Psoas muscle (tissue), 8 donors: ENCODE measurements at places on chromosomes 3 and 15. TPM values are rescaled to one million over a fixed set of nuclear protein-coding genes. Genes with fewer than 3 reads are reported as not detected.

EIF4A2 gene
- 778 TPM for total RNA-seq

AGTR1 gene
- total RNA-seq: 8.5 TPM

CD200R1 gene
- total RNA-seq: 0.50 TPM

ASB14 gene
- 10.2 TPM for total RNA-seq

CPN2 gene
- total RNA-seq: not detected

IL16 gene
- total RNA-seq: 5.3 TPM

ARGFX gene
- total RNA-seq: not detected

HACD3 gene
- 5.6 TPM for total RNA-seq

PTX3 gene
- 0.63 TPM for total RNA-seq

WDR49 gene
- 4.4 TPM for total RNA-seq

CACNA2D2 gene
- total RNA-seq: 1.5 TPM

SLC4A7 gene
- 13.9 TPM for total RNA-seq

HAPLN3 gene
- 3.5 TPM for total RNA-seq

DNA sequence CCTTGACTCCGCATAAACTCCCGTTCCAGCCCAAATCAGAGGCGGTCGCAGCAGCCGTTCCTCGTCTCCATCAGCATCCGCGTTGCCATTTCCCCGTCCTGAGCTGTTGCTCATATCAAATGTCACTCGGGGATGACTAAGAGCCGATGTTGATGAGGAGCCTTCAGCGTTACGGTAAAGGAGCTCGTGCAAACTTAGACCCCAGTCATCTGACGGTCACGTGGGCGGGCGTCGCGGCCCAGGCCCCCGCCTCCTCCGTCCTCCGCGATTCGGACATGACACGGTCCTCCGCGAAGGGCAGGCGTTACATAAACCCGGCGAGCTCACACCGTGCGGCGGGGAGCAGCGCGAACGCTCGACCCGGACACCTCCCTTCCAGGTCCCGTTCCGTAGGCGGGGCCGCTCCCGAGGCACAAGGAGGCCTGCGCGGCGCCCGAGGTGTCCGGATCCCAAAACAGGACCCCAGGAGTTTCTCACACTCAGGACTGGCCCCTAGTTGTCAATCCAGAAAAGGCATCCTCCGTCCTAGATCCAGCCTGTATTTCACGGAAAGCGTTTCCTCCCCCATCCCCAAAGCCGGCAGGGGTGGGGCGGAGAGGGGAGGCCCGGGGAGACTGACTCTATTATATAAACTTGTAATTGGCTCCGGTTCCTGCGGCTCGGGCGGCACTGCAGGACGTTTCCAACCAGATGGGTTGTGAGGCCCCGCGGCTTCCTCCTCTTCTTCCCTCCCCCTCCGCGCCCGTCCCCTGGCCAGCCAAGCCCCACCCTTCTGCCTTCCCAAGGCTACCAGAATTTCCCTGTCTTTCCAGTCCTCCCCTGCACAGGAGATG is 100.0 kb upstream of the IGF1R start:
- DNase-seq: peak; percentile 85

GRCh38 chr3:12585970-12586369 is 29.1 kb downstream of the MKRN2 start:
- DNase-seq: no peak

- no peak for DNase-seq
These were observed 526.9 kb downstream of the PYDC2 start for GRCh38 chr3:191987831-191988350.

- DNase-seq: no peak
These were observed 200.5 kb upstream of the LRTM1 start for GRCh38 chr3:55128225-55128823.

DNA sequence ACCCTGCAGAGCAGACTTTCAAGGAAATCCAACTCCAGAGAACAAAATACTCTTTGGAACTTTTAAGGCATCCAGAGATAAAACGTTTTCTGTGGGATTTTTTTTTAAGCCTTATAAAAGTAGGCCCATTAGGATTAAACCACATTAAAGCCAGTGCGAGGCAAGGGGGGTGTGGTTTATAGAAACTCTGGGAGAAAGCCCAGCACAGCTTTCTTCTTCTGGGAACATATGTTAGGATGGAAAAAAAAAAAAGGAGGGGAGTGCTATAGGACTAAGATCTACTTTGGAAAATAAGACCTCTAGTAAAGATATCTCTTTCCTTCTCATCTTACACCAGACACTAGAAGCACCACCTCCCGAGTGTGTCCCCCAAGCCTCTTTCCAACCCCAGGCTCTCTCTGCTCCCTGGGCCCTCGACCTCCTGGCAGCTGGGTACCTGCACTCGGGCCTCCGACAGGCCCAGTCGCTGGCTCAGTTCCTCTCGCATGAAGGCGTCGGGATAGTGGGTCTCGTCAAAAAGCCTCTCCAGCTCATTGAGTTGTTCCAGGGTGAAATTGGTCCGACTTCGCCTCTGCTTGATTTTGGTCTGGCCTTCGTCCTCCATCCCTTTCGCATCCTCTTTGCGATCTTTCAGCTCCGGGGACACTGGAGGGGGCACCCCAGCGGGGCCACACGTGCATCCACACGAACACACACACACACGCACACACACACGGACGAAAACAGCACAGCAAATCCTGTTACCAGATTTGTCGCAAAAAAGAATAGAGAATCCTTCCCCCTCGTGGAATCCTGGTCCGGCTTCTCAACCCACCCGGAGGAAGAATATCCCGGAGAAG is 3.8 kb downstream of the SHOX2 start:
- no peak for DNase-seq

- no peak for DNase-seq
These were observed 290.2 kb upstream of the KCNMB2 start for GRCh38 chr3:178246004-178246403.

DNA sequence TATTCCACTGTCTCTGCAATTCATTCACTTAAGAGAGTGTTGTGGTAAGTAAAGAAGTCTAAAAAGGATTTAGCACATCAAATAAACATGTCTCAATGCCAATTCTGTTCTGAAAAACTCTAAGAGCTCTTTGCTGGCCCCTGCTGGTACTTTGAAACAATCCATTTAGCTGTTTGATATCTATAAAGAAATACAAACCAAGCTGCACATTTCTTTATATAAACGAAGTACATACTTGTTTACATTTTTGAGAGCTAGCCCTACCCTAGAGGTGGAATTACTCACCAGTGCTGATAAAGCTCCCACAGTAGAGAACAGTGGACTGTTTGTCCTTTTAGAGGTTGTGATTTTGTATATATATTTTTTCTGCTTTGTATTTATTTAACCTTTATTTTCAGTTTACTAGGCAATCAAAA is 75.5 kb downstream of the NEDD4 start:
- DNase-seq: no peak

- DNase-seq: no peak
These were observed 169.4 kb downstream of the LRTM1 start for GRCh38 chr3:54758461-54758860.

- DNase-seq: peak; percentile 63
These were observed 41.1 kb upstream of the AP3B2 start for GRCh38 chr15:82750831-82751180.

DNA sequence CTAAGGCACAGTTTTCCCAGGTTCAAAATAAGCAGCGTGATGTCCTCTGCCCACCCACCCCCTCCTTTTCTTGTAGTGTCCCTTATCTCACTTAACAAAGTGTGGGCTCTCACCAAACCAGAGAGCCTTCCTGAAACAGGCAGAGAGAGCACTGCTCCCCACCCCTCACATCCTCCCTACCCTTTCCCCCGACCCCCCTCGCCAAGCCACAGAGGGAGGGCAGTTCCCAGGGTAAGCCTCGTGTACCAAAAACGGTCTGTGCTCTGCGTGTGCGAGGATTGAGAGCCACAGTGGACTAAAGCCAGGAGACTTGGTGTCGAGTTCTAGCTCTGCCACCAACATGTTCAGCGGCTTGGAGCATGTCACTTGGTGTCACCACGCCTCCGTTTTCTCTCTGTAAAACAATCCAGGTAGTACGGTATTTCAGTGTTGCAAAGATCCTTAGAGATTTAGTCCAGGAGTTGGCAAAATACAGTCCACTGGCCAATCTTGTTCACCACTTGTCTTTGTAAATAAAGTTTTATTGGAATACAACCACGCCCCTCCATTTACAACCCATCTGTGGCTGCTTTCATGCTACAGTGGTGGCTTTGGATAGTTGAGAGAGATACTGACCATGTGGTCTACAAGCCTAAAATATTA is 249.9 kb downstream of the OPA1 start:
- DNase-seq: no peak

DNA sequence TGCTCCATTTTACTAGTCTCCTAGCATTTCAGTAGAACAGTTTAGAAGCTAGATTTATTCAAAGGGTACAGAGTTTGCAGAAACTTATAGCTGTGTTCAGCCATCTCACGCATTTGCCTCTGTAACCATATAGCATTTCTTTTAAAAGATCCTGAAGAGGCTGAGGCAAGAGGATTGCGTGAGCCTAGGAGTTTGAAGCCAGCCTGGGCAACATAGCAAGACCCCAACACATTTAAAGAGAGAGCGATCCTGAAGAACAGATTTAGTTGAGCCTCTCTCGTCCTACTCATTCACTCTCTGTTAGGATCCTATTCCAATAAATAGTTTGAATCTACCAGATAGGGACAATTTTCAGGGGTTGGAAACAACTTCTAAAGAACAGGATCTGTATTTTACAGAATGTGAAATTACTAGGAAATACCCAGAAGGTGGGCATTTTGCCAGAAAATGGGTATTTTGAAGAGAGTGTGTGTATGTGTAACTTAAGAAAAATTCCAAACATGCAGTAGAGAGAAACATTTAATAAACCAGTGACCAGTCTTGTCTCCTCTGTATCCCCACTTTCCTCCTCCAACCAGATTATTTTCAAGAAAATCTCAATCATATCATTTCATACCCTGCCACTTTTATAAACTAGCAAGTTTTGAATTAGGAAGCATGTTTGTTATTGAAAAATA is 4.5 kb downstream of the EIF3J start:
- DNase-seq: no peak

- no peak for DNase-seq
These were observed 50.0 kb upstream of the CDIN1 start for GRCh38 chr15:36529296-36530011.

GRCh38 chr15:51621936-51622603 is 501 bp downstream of the DMXL2 start:
- peak; percentile 58 for DNase-seq

GRCh38 chr3:44992555-44993470 is 16.8 kb downstream of the EXOSC7 start:
- DNase-seq: no peak

- DNase-seq: peak; percentile 81
These were observed 41.2 kb downstream of the PTPN23 start for GRCh38 chr3:47421741-47422649.

- no peak for DNase-seq
These were observed 66.7 kb downstream of the RFX7 start for GRCh38 chr15:56176996-56177395.

- no peak for DNase-seq
These were observed 399.7 kb downstream of the VPS13C start for GRCh38 chr15:61660579-61660978.

GRCh38 chr15:45794304-45794703 is 159.5 kb downstream of the SQOR start:
- no peak for DNase-seq

DNA sequence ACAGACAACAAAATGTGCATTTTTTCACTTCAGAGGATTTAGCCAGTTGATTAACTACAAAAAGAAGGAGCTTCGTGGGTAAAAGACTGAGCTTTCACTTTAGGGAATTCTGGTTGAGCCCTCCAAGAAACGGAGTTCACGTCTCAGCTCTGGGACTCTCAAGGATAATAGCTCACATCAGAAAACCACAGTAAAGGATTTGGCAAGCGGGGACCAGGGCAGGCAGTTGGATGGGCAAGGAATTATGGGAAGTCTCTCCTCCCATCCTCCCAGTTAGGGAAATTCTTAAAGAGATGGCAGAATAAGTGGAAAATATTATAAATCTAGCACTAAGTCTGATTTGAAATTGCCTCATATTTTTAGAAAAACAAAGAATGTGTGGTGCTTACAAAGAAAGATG is 188.3 kb upstream of the EOMES start:
- no peak for DNase-seq

DNA sequence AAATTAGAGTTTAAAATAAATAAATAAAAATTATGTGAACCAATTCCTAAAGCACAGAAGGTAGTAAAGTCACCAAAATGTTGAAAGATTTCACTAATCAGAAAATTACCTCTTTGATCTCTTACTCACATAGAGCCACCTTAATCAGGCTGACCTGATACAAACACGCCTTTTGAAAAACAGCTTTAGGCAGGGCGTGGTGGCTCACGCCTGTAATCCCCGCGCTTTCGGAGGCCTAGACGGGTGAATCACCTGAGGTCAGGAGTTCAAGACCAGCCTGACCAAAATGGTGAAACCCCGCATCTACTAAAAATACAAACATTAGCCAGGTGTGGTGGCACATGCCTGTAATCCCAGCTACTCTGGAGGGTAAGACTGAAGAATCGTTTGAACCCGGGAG is 1197.3 kb downstream of the ROBO1 start:
- DNase-seq: no peak

DNA sequence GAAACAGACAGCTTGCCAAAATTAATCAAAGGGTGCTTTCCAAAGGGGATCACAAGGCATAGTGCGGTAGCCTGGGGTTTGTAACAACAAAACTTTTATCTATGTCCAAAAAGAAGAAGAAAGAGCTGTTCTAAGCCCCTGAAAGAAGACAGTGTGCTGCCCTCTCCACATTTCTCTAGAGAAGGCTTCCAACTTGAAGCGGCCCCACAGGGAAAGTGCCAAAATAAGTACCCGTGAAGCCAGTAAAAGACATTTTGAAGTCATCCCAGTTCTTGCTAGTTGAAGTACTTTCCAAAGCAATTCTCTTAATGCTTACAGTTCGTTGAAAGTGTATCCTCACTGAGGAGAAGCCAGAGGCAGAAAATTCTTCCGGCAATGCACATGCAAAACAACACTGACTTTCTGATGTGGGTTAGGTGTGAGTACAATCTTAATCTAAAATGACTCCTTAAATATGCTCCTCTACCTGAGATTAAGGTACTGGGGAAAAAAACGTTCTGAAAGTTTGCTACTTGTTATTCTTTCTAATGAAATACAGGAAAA is 21.3 kb downstream of the GPR15 start:
- DNase-seq: no peak

DNA sequence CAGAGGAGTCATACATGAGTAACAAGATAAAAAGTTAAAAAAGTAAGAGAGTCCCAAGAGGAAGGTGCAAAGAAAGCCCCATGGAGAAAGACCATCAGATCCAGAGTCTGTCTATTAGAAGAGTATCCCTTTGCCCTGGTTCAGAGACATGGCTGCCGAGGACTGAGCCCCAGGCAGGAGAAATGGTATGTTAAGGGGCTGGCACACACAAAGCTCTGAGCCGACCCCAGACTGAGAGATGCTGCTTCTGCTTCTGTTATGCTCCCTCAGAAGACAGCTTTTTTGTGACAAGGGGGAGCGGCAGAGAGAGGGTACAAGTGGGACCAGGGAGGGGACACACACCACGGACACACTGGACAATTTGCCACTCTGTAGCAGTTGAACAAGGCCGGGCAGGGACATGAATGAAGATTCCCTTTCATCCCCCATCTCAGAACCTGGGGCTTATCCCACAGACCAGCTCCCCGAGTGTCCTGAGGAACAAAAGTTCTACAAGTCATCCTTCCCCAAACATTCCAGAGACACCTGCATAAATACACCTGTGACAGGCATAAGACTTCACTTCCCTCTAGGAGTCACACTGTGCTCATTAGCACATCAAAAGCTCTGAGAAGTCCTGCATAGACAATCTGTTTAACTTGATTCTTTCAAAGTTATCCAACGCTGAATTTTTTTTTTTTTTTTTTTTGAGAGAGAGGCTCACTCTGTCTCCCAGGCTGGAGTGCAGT is 161.6 kb upstream of the WNT5A start:
- DNase-seq: no peak

GRCh38 chr3:193506921-193507320 is 47.8 kb downstream of the ATP13A4 start:
- DNase-seq: no peak

GRCh38 chr15:63035977-63036376 is 6.6 kb upstream of the TPM1 start:
- no peak for DNase-seq

GRCh38 chr15:39918688-39919385 is 1.2 kb downstream of the GPR176 start:
- DNase-seq: no peak
